Activated naive CD4-positive, alpha-beta T cell treated with anti-CD3 and anti-CD28 coated beads, Interleukin-2, amount 50 U/mL, for 72 hours (primary cell): ENCODE measurements at places on chromosomes 2 and 18. TPM values are rescaled to one million over a fixed set of nuclear protein-coding genes. Genes with fewer than 3 reads are reported as not detected.

DNA sequence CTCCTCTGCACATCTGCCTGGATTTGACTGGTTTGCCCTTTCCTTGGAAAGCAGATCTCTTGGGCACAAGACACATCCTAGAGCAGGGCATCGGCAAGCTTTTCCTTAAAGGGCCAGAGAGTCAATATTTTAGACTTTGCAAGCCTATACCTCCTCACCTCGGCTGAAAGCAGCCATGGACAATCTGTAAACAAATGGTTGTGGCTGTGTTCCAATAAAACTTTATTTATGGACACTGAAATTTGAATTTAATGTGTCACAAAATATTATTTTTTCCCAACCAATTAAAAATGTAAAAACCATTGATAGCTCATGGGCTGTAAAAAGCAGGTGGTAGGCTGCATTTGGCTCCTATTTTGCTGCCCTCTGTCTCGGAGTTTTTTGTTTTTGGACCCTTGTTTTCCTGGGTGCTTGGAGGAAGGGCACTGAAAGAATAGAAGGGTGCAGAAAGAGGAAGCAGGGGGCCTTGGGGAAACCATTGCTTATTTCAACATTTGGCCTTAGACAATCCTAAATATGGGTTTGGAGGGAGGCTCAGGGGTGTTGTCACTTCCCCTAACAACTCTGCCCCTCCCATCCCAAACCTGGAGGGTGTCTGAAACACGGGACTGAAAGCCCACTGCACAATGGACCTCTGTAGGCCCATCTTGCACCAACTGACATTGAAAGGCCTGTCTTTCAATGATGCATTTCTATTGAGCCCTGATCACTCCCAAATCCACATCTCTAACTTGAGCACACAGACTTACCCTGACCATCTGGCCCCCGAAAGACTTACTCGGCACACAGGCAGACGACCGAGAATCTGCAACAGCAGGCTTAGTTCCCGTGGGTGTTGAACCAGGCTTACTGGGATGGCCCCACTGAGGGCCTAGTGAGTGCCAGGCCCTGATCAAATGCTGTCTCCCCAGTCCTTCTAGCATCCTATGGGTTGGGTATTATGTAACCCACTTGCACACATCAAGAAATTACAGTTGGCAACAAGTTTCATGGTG, 7.1 kb upstream of the ZFP36L2 start:
- DNase-seq: no peak

- DNase-seq: no peak
Measured at GRCh38 chr2:175436076-175436475, 254.6 kb upstream of the ATP5MC3 start.

DNA sequence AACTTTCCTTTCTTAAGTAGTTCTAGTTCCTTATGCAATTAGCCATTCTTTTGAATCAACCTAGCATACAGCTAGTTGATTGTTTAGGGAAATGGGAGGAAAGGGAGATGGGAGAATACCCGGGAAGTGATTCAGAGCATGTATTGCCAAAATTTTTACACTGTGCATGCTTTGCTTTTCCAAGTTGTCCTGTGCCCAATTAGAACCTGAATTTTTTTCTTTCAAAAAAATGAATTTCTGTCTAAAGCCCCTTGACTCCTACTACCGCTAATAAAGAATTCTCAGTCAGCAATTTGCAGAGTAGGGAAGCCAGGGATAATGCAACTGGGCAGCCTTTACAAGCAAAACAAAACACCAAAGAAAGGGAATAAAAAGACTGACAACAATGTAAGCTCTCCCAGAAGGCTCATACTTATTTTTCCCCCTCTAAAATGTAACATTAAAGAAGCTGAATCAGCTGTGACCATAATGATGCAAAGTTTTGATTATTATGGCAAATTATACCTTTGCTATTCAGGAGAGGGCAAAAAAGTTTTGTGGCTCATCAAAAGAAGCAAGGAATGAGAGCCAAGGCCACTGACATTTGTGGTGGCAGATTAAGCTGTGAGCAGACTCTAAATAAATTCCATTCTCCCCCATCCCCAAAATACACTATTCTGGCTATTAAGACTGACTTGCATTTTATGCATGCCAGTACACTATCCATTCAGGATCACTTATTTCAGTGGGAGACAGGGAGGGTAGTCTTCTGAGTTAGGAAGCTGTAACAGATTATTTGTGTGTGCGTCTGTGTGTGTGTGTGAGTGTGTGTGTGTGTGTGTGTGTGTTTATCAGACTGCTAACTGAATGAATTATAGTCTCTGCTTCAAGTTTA, 174.3 kb downstream of the ERBB4 start:
- no peak for DNase-seq

DNA sequence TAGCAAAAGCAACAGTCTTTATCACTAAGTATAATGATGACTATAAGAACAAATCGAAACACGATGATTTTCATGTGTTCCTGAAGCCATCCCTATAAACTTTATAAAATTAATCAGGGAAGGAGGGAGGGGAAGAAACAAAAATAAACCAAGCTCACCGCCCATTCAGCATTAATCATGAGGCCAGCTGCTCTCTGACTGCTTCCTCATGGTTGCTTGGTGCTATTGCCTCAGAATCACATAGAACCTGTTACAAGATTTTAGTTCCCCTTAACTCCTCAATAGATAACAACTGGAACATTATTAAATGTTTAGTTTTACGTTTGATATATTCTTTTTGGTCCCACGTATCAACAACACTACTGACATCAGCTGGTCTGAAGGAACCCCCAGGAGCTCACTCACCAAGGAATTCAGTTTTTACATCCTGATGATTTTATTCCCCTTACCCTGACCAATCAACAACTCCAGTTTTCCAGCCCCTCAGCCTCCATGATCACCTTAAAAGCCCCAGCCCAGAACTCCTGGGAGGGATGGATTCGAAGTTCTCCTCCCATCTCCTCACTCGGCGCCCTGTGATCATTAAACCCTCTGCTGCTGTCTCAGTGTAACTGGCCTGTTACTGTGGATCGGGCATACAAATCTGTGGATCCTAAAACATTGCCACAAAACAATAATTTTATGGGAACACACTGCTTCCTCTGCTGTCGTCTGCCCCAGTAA, 10.6 kb upstream of the HNRNPLL start:
- no peak for DNase-seq

GRCh38 chr2:222436040-222436413, 11.7 kb downstream of the SGPP2 start:
- no peak for DNase-seq

DNA sequence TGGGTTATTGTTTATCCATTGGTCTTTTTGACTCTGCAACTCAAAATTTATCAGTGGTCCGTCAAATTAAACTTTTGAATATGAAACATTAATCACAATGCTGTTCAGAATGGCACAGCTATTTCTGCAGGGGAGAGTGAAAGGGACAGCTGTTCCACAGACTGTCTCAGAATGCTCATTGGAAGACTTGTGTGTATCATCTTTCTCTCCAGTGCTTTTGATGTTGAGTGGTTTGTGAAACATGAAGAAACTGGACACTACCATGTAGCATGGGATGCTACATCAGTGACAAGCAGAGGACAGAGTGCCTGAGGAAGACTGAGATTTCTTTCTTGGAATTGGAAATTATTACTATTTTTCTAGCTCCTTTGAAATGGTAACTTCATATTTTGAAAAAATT, 115.7 kb downstream of the PLCL1 start:
- no peak for DNase-seq

DNA sequence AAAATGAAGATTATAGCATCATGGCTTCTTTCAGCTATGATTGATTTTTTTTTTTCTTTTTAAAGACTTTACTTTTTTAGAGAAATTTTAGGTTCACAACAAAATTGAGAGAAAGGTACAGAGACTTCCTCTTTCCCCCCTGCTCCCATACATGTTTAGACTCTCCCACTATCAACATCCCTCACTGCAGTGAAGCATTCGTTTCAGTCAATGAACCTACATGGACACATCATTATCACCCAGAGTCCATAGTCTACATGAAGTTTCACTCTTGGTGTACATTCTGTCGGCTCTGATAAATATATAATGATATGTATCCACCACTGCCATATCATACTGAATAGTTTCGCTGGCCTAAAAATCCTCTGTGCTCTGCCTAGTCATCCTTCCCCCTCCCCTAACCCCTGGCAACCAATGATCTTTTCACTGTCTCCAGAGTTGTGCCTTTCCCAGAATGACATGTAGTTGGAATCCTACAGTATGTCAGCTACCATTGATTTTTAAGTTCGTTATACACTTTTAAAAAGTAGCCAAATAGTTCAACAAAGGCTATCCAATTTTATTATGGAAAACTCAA, 86.8 kb downstream of the GPD2 start:
- DNase-seq: no peak

DNA sequence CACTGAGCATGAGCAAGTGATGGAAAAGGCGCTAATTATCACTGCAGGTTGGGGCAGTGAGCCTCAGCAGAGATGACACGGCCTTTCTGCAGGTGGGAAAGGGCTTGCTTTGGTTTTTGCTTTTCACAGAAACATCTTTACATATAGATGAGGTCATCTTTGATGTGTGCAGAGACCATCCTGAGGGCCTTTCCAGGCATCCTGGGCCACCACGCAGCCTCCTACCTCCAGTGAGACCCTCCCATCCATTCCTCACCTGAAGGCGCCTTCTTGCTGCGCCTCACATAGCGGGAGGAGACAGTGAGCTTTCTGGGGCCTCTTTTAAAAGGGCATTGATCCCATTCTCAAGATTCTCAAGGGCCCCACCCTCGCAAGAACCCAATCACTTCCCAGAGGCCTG, 235.3 kb upstream of the RAB6C start:
- DNase-seq: no peak

DNA sequence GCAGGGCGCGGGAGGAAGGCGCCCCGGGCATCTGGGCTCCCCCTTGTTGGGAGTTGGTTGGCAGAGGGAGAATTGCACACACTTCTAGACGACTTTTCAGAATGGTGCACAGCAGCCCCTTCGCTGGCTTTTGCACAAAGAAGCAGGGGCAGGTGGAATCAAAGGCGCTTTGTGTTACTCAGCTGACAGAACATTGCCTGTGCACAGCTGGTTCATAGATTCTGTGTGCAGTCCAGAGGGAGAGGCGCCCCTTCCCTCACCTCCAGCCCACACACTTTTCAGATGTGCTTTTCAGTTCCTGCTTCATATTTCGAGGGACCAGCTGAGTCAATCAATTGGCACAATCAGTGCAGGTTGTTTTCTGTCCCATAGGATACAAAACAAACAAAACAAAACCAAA, 348.4 kb upstream of the RAB12 start:
- no peak for DNase-seq

GRCh38 chr2:176653479-176654443, 384.5 kb downstream of the MTX2 start:
- DNase-seq: no peak

The SH3BP4 gene
- total RNA-seq: not detected

The SELENOI gene
- 24.4 TPM for total RNA-seq

The RAMP1 gene
- total RNA-seq: not detected

The GPR155 gene
- total RNA-seq: 8.8 TPM

The LRP1B gene
- not detected for total RNA-seq

The BCL2 gene
- total RNA-seq: 56.5 TPM

The MMADHC gene
- total RNA-seq: 167 TPM

The RUFY4 gene
- total RNA-seq: 5.1 TPM
